ENCODE measurements at places on chromosomes 5 and 9.

- H3K4me3 ChIP-seq: no peak overlapping the region
- DNase-seq: no peak
- H3K4me1 ChIP-seq: peaks cover 3% of the 10 kb centered on the region
- H3K27me3 ChIP-seq: no peaks in the 10 kb centered on the region
Measured at GRCh38 chr9:132156262-132156661, 5.6 kb upstream of the NTNG2 start.

DNA sequence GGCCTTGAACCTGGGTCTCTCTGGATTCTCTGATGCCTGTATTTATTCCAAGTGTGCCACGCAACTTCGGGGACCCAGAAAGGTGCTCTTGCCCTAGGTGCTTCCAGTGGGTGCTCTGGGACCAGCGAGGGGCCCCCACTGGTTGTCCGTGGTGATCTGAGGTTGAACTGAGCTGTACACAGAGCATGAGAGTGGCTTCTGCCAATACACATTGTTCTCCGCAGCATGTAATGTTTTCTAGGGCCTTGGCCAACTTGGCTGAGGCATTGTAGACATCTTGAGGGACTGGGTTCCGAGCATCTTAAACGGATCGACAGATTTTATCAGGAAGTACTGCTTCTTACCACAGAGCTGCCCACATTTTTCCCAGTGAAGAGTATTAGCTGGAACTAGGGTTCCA is 117.9 kb downstream of the MTX3 start:
- H3K4me3 ChIP-seq: no peak overlapping the region
- no peak for DNase-seq
- no peaks in the 10 kb centered on the region for H3K4me1 ChIP-seq

GRCh38 chr5:86532429-86532828 is 85.3 kb upstream of the COX7C start:
- DNase-seq: no peak
- H3K4me1 ChIP-seq: no peaks in the 10 kb centered on the region
- no peak overlapping the region for H3K27ac ChIP-seq
- H3K36me3 ChIP-seq: no peaks in the 10 kb centered on the region

GRCh38 chr9:123399803-123400378 is 43.9 kb downstream of the CRB2 start:
- H3K4me3 ChIP-seq: no peak overlapping the region
- H3K36me3 ChIP-seq: no peaks in the 10 kb centered on the region
- no peak for DNase-seq
- no peak overlapping the region for H3K27ac ChIP-seq
- no peaks in the 10 kb centered on the region for H3K27me3 ChIP-seq
- no peaks in the 10 kb centered on the region for H3K4me1 ChIP-seq

GRCh38 chr5:72785801-72786200 is 30.7 kb upstream of the TNPO1 start:
- DNase-seq: no peak
- H3K4me1 ChIP-seq: no peaks in the 10 kb centered on the region
- no peak overlapping the region for H3K27ac ChIP-seq
- no peaks in the 10 kb centered on the region for H3K36me3 ChIP-seq
